GM12892 (cell line): ENCODE measurements at places on chromosomes 12 and 14.

DNA sequence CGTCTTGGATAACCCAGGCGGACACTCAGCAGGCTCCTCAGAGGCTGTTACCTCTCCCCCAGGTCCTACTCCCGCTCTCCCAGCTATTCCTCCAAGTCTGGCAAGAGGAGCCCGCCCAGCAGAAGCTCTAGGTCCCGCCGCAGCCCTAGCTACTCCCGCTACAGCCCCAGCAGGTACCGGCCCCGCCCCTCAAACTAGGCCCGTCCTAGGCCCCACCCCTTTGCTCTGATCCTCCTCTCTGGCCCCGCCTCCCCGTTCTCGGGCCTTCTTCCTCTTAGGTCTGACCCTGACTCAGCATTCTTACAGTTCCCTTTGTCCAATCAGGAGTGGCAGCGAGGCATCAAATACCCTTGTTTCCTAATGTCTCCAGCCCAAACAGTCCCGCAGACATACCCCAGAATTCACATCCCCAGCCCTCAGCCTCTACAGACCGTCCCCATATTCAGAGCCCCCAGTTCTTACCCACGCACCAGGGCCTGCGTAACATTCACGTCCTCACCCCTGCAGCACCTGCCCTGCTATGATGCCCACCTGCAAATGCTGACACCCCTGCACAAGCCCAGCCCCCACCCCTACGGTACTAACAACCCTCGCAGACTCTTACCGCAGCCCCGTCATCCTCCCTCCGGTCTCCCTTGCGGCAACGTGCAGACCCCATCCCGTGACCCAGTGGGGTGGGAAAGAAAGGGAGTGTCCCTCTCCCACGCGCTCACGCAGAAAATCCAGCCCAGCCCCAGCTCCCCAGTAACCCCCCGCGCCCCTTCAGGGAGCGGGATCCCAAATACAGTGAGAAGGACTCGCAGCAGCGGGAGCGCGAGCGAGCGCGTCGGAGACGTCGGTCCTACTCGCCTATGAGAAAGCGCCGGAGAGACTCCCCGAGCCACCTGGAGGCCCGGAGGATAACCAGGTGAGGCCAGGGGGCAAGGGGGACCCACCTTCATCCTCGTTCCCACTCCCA lies 25.0 kb upstream of the HSPB8 start:
- DNase-seq: no peak

- no peak for DNase-seq
These were observed 64.5 kb upstream of the SSTR1 start for GRCh38 chr14:38143170-38143569.

GRCh38 chr12:100391856-100392255 lies 35.0 kb downstream of the SLC17A8 start:
- no peak for DNase-seq

DNA sequence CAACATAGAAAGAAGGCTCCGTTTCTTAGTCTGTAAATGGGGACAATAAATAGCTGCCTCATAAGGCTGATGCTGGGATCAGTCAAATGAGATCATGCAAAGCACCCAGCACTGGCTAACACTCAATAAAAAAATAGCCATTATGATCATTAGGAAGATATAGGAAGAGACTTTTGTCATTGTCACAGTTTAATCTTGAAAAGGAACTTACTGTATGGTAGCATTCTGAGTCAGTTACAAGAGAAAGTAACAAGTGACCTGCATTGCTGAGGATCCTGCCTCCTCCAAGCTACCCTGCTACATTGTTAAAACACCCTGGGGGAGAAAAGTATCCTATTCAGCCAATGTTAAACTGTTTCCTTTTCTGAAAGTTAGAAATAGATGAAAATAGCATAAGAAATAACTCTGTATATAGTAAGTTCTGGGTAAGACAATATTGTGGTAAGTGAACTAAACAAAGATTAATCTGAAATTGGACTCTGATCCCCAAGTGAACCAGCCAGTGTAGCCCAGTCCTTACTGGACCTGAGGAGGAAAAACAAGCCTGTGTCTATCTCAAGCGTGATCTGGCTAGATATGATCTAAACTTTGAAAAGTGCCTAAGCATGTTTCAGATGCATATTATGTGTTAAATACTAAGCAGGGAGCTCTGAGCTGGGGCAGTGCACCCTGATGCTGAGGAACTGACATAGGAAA lies 3.6 kb upstream of the NUDT4 start:
- no peak for DNase-seq

DNA sequence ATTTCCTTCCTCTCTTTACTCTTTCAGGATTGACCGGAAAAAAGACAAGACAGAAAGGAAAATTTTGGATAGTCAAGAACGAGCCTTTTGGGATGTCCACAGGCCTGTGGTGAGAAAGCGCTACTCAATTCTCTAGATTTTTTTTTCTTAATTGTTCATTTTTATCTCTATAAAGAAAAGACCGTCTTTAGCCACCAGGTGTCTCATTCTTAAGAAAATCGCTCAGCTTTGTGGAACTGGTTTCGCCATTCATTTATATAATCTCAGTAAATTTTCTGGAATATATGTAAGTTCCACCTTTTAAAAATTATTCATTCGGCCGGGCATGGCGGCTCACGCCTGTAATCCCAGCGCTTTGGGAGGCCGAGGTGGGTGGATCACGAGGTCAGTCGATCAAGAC lies 421.1 kb downstream of the DPF3 start:
- no peak for DNase-seq
